ENCODE measurements at places on chromosomes 6 and 20.

- peaks cover 1% of the 10 kb centered on the region for H3K36me3 ChIP-seq
- peaks cover 17% of the 10 kb centered on the region for H3K4me1 ChIP-seq
- H3K4me3 ChIP-seq, result no peak overlapping the region
- H3K27ac ChIP-seq, result peak overlapping the region; percentile 58
- DNase-seq, result peak; percentile 98
These were observed 112.9 kb downstream of the TRERF1 start for GRCh38 chr6:42338744-42339222.

GRCh38 chr6:18206591-18206990 lies 51.4 kb downstream of the KDM1B start:
- peaks cover 54% of the 10 kb centered on the region for H3K36me3 ChIP-seq
- H3K4me1 ChIP-seq, result no peaks in the 10 kb centered on the region
- H3K27ac ChIP-seq, result no peak overlapping the region
- no peak for DNase-seq
- no peaks in the 10 kb centered on the region for H3K27me3 ChIP-seq

GRCh38 chr20:16764560-16764959 lies 16.4 kb downstream of the OTOR start:
- DNase-seq, result no peak
- H3K27ac ChIP-seq, result no peak overlapping the region
- no peaks in the 10 kb centered on the region for H3K4me1 ChIP-seq
- H3K36me3 ChIP-seq, result no peaks in the 10 kb centered on the region

DNA sequence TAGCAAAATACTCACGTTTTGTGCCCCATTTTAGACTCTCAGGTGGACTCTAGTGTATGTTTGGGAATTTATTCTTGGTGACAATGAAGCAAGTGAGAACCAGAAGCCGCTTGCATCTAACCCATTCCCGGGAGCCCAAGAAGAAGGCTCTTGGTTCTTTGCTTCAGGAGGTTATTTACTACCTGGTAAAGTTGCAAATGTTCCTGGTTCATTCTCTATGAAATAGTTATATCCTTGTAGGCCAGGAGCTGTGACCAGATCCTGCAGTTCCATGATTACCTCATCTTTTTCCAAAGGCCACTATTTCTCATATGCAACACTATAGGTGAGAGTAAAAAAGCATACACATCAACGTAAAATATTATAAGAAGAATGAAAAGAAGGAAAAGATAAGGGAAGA lies 60.9 kb upstream of the FABP7 start:
- no peaks in the 10 kb centered on the region for H3K27me3 ChIP-seq
- H3K4me1 ChIP-seq, result peaks cover 7% of the 10 kb centered on the region
- no peaks in the 10 kb centered on the region for H3K36me3 ChIP-seq
- no peak overlapping the region for H3K4me3 ChIP-seq

DNA sequence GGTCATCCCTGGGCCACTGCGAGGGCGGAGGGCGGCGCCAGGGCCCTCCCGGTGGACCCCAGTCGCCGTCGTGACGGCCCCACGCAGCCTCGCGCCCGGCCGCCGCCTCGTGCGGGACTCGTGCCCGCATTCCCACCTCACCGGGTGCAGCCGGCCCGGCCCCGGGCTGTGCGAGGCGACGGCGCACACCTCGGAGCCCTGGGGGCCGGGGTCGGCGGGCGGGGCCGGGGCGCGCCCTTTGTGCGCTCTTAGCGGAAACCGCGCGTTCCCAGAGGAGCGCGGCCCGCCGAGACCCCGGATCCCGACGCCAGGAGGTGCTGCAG lies 5.5 kb upstream of the DLL1 start:
- no peak overlapping the region for H3K27ac ChIP-seq
- DNase-seq, result no peak

DNA sequence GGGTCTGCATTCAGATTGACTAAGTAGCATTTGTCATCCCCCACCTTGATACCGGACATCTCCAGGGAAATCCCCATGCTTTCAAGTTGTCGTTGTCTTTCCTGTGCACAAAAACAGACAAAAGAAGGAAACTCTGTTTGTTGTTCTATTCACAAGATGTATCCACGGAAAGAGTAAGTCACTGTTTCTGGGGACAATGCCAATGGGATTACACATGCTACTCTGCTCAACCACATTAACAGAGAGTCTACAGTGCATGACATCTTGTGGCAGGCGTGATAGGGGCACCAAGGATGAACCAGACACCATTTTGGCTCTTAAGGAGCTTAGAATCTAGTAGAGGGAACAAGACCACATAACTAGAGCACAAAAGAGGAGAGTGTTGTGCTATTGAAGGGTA lies 124.4 kb upstream of the NUP153 start:
- DNase-seq, result peak; percentile 69
- no peaks in the 10 kb centered on the region for H3K27me3 ChIP-seq
- no peak overlapping the region for H3K4me3 ChIP-seq
- no peak overlapping the region for H3K27ac ChIP-seq

DNA sequence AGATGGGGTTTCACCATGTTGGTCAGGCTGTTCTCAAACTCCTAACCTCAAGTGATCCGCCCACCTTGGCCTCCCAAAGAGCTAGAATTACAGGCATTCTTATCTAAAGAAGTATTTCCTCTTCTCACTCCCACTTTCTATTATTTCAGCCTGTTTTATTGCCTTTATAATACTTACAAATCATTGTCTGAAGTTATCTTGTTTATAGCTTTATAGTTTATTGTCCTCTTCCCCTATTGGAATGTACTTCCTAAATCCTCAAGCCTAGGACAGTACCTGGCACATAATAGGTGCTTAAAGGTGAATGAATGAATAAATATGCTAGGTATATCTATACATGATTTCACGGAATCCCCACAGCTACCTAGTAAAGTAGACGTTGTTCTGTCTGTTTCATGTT lies 37.8 kb upstream of the RNF182 start:
- no peaks in the 10 kb centered on the region for H3K36me3 ChIP-seq
- no peaks in the 10 kb centered on the region for H3K4me1 ChIP-seq
- no peaks in the 10 kb centered on the region for H3K27me3 ChIP-seq
- no peak overlapping the region for H3K4me3 ChIP-seq
- H3K27ac ChIP-seq, result no peak overlapping the region
- no peak for DNase-seq

DNA sequence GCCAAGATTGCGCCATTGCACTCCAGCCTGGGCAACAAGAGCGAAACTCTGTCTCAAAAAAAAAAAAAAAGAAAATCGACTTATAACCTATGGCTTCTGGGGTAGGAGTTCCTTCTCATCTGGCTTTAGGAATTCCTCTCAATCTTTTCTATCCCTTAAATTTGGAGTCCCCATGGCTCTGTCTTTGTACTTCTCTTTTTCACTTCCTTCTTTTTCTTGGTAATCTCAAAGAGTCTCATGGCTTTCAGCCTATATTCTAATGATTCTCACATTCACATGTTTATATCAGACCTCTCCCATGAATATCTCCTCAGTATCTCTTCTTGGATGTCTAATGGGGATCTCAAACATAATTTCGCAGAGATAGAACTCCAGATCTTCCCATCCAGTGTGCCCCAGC lies 42.8 kb upstream of the RALGAPA2 start:
- H3K4me1 ChIP-seq, result no peaks in the 10 kb centered on the region
- DNase-seq, result no peak
- H3K27me3 ChIP-seq, result no peaks in the 10 kb centered on the region

DNA sequence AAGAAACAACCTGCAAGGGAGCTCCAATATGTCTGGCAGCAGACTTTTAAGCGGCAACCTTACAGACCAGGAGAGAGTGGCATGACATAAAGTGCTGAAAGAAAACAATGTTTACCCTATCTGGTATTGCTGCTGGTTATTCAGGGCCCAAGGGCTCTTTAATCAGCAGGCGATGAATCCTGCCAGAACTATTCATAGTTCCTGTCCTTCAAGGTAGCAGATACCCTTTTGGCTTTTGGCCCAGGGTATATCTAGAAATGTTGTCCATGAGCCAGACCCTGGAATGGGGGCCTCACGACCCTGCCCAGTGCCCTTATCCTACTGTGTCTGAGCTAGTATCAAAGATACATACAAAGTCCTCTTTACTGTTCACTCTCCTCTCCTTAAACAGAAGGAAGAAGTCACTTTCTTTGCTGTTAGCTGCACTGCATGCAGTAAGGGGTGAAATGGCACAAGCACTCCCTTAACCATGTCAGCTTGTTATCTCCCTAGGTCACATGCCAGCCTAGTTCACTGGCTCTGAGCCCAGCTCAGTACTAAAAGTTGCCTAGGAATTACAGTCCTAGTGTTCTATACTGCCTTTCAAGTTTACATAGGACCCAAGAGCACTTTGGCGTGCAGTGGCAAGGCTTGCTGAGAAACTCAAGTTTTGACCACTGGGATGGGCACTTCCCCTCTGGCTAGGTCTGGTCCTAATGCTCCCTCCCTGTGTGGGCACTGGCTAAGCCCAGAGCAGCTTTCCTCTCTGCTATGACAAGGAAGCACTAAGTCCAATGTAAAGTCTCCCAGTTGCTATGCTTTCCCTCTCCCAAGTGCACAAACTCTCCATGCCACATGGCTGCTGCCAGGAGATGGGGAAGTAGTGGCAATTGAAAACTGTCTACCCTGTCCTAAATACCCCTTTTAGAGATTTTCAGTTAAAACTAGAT lies 122.0 kb downstream of the HTR1B start:
- no peak overlapping the region for H3K4me3 ChIP-seq
- DNase-seq, result peak; percentile 6
- H3K4me1 ChIP-seq, result peaks cover 2% of the 10 kb centered on the region

GRCh38 chr6:119586250-119586882 lies 236.8 kb upstream of the MAN1A1 start:
- no peaks in the 10 kb centered on the region for H3K27me3 ChIP-seq
- no peak overlapping the region for H3K4me3 ChIP-seq
- H3K27ac ChIP-seq, result no peak overlapping the region

DNA sequence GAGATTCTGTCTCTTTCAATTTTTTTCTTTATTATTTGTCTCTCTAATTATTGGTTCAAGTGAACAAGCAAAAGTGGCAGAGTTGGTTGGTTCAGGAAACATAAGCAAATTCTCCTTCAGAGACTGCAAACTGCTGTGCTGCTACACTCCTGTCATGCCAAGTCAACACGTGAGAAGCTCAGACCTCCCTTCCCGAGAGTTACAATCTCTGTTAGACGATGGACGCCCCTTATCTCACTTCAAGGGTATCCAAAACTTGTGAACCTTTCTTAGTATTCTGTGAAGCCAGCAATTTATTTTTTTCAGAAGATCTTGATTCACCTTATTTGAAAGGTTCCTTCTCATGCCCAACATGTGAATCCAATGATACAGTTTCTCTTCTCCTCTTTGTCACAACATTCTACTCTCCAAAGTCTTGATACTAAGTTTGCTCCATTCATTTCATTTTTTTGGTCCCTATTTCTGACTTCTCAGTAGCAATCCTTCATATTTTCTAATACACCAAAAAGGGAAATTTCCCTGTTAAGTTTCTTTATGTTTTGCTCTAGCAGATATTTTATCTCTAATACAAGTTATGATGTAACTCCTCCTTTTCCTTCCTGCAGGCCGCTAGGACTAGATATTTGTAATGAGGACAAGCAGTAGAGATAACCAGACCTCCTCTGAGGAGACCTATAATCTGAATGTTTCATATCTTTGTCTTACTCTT lies 448.8 kb upstream of the CITED2 start:
- H3K4me3 ChIP-seq, result no peak overlapping the region
- no peaks in the 10 kb centered on the region for H3K27me3 ChIP-seq
- H3K27ac ChIP-seq, result no peak overlapping the region

Measured in mesenchymal stem cell (in vitro differentiated cells and primary cell).